ENCODE measurements at places on chromosomes 1 and 21.

DNA sequence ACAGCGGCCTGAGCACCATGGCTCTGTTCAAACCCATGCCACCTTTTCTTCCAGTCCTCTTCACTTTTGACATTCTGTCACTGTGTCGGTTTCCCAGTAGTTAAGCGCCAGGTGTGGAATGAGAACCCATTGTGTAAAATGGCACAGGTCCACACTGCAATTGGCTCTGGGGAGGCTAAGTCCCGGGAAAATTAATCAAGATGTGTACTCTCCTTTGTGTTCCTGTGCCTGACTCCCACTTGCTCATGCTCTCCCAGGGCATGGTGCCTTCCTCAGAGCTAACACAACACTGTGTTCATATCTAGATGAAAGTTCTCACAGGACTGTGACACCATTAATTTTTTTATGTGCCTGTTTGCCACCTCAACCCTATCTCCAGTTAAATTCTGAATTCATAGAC, 59.0 kb upstream of the BTG3 start:
- DNase-seq, result no peak

- DNase-seq, result no peak
Observed at GRCh38 chr1:18798946-18799345, 60.5 kb downstream of the TAS1R2 start.

DNA sequence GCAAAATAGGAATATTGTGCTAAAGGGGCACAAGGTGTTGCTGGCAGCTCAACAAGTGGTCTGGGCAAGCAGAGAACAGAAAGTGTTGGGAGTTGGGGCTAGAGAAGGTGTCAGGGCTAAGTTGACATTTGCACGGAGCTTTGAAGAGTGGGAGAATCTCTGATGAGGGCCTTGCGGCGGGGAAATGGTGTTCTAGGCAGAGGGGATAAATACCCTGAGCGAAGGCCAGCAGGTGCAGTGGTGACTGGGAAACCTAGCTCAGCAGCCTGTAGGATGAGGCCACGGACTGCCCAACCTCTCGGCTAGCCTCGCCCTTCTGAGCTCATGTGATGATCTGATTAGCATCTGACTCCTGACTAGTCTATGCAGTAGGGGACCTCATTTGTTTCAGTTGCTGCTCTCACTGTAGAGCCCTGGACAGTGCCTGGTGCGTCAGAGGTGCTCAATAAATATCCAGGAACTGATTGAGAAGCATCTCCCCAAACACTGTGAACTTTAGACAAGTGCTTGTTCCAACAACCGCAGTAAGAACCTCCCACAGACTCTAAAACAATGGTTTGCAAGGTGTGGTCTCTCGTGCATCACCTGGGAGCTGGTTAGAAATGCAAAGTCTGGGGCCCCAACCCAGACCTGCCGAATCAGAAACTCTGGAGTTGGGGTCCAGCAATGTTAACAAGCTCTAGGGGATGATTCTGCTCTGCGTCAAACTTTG, 1.0 kb upstream of the FOXO6 start:
- peak; percentile 21 for DNase-seq

- DNase-seq, result no peak
Observed at GRCh38 chr1:17732475-17732874, 22.7 kb upstream of the ACTL8 start.

GRCh38 chr1:102961549-102961948, 146.8 kb downstream of the COL11A1 start:
- DNase-seq, result no peak

GRCh38 chr1:240956020-240956419, 344.1 kb upstream of the GREM2 start:
- no peak for DNase-seq

- no peak for DNase-seq
Observed at GRCh38 chr1:243623841-243624240, 226.2 kb downstream of the AKT3 start.

DNA sequence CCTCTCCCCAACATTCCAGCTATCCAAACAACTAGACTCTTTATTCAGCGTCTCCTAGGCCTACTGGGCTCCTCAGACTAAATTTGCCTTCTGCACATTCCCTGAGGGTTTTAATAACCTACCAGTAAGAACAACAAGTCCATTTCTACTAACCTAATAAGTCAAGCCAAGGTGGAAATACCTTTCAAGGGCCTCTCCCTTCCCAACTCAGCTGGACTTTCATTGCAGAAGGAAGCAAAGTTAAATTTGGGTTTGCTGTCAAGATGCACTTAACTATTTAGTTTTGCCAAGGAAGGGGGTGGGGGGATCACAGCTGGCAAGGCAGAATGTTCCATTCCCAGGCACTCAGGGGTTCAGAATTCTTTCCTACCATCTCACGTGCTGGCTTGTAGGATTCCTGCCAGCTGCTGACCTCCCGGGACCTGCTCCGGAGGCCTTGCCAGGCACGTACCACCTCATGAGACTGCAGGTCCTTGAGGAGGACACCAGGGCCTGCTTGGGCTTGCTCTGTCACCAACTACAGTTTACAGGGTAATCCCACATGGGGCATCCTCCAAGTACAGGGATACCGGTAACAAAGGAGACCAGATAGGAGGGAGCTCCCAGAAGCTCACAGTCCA, 29.8 kb downstream of the SLC30A1 start:
- DNase-seq, result no peak

GRCh38 chr1:48697066-48697707, 79.5 kb downstream of the BEND5 start:
- peak; percentile 41 for DNase-seq

GRCh38 chr1:176719447-176719846, 256.5 kb downstream of the PAPPA2 start:
- DNase-seq, result no peak

- no peak for DNase-seq
Observed at GRCh38 chr21:39518847-39519210, 67.1 kb downstream of the SH3BGR start.

DNA sequence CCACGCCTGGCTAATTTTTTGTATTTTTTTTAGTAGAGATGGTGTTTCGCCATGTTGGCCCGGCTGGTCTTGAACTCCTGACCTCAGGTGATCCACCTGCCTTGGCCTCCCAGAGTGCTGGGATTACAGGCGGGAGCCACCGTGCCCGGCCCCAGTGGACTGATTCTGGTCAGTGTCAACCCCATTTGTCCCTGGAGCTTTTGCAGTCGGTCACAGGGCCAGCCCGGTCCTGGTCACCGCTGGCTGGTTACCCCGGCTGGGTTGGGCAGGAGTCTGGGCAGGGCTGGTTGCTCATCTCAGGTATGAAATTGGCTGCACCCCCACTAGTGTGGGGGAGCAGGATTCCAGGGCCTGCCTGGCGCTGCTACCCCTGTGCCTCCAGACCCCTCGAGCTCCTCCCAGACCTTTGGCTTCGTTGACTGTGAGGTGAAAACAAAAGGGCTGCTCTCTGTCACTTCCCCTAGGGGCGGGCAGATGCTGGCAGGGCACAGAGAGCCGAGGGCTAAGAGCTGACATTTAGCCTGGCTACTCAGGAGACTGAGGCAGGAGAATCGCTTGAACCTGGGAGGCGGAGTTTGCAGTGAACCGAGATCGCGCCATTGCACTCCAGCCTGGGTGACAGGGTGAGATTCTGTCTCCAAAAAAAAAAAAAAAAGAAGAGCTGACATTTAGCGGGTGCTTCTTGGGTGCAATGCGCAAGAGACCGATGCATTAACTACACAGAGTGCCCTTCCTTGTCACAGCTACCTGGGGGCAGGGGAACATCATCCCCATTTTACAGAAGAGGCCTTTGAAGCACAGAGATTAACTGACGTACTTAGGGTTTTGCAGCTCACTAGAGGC, 10.6 kb downstream of the TNFRSF1B start:
- DNase-seq, result no peak

DNA sequence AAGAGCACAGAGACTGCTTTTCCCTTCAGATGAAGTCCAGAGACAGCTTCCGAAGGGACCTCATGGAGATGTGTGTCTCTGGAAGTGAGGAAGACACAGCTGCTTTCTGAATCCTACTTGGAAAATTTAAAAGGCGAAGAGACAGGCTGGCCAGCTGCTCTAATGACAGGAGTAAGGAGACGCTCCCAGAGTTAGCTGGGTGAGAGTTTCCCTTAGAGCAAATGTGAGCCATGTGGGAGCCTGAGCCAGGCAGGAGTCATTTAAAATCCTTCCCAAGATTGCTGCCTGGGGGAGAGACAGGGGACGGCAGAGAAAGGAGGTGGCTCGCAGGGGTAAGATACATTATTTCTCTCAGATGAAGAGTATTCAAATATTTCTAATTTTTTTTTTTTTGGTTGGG, 53.1 kb downstream of the ZNF326 start:
- DNase-seq, result no peak

GRCh38 chr1:218933513-218933912, 240.2 kb upstream of the LYPLAL1 start:
- no peak for DNase-seq

DNA sequence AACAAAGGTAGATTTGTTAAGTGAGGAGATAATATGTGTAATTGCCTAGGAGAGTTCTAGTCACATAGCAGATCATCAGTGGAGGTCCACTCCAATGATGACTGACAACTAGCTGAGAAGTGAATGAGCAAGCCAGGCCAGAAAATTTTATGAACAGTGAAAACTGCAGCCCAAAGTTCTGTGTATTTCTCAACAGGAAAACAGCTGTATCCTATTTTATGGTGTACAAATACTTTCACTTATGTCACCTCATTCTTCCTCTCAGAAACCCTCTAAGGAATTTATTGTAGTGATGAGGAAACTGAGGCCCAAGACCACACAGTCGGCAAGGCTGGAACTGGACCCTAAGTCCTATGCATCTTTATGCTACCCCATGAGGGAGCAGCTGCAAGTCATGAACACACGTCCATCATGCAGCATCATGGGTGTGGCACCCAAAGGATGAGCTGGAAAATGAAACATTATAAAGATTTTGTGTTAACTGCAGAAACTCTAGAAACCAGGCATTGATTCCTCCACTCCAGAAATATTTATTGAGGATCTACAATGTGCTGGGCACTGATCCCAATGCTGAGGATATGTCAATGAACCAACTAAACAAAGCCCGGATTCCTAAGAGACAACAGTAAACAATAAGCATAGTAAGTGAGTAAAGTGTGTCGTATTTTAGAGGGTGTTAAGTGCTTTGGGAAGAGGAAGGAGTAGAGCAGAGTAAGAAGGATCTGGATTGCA, 99.5 kb upstream of the DUSP10 start:
- no peak for DNase-seq

DNA sequence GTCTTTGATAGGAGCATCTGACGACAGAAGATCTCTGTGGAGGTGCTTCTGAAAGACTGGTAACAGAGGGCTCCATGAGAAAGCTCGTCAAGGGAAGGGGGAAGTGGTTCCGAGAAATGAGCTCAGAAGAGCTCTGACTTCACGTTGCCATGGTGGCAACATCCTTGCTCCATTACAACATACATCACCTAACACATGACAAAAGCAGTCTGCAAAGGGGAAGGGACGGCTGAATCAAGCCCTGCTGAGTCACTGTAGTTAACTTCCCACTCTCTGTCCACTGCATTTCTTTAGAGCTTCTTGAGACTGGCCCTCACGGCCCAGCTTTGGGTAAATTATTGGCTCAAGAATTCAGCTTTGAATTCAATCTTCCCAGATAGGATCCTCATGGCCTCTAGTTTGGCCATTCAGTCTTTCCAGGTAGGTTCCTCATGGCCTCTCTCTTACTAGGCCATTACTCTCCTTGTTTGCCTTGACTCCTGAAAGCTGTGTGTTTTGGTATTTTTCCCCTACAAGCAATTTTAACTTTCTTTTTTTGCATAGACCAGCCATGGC, 88.0 kb upstream of the ZNF648 start:
- DNase-seq, result peak; percentile 44

- no peak for DNase-seq
Observed at GRCh38 chr1:219990782-219991510, 55.4 kb downstream of the EPRS1 start.

DNA sequence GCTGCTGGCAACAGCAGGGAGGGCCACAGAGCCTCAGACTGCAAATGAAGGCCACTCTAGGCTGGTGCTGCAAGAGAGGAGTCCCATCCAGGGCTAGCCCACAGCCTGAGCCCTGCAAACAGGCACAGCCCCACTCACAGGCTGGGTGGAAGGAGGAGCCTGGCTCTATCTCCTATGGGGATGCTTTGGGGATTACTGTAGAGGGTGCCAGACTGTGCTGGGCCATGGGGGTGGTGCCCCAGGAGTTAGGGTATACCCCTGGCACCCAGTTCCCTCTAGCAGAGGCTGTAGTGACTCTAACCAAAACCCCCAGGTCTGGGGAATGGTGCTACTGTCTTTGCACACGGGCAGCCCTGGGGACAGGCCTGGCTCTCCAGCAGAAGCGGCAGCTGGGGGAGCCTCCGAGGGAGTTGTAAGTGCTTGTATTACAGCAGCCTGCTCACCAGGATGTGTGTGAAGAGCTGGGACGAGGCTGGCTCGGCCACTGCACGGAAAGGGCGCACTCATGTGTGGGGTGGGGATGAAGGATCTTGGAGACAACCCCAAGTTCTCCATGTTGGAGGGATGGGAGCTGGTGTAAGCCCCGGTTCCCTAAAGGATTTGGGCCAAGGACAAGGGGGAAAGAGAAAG, 23.4 kb upstream of the EVA1B start:
- no peak for DNase-seq

GRCh38 chr1:19514391-19514831, 29.1 kb upstream of the CAPZB start:
- DNase-seq, result no peak

GRCh38 chr1:11749203-11749689, 12.7 kb upstream of the C1orf167 start:
- peak; percentile 61 for DNase-seq

DNA sequence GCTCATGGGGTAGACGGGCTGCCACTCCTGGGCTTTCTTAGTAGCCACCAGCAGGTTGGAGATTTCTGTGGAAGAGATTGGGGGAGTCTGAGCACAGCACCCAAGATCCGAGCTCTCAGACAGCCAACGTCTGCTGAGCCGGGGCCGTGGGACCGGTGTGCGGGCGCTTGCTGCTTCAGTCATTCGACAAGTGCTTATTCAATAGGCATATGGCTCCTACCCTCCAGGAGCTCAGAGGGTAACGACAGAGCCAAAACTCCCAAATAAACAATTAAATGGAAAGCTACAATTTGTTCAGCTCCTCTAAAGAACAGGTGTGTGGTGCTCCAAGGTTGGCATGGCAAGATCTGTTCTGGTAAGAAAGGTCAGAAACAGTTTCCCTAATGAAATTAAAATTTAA, 106.0 kb downstream of the RAVER2 start:
- no peak for DNase-seq

DNA sequence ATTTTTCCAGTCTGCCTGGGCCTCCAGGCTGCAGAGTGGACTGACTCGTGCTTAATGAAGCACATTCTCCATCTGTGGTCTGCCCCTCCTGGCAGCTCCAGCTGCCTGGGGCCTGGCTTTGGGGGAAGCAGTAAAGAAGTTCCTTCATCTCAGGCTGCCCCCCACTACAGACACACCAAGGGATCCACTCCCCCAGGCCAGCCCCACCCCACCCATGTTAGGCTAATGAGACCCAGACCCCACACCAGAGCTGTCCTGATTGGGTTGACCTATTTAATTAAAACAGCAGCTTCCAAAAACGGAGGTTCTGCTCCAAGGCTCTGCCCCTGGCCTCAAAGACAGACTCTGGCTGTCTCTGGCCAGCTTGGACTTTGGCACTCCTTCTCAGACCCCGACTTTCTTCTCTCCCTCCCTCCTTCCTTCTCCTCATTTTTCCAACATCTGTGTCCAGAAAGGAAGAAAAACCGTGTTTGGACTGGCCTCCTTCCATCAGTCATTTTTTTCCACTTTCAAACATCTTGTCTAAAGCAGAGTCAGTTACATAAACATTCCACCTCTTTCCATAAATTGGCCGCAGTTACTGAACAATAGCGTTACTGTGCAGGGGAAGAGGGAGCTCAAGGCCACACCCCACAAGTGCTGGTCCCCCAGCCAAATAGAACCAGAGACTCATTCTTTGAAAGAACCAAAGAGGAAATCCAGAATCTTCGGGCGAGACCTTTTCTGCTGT, 29.7 kb downstream of the SERTAD4 start:
- peak; percentile 36 for DNase-seq

All from ovary (tissue), 10 donors.